Camera-type eye (tissue), 1 donor: ENCODE measurements at places on chromosomes 4 and X. TPM values are rescaled to one million over a fixed set of nuclear protein-coding genes. Genes with fewer than 3 reads are reported as not detected.

Gene SYTL5
- 4.1 TPM for total RNA-seq

Gene ANOS1
- total RNA-seq = 49.4 TPM

Gene POLN
- total RNA-seq = 4.8 TPM

Gene GALNT7
- 80.9 TPM for total RNA-seq

Gene ATP1B4
- total RNA-seq = 19.1 TPM

Gene SPANXN3
- total RNA-seq = not detected
